ENCODE measurements at places on chromosomes 6 and 20.

GRCh38 chr20:55513954-55514353 lies 491.4 kb downstream of the CBLN4 start:
- DNase-seq, result no peak

- no peak for DNase-seq
These were observed 519.2 kb upstream of the NOX3 start for GRCh38 chr6:155974811-155975323.

- no peak for DNase-seq
These were observed 10.7 kb downstream of the TRERF1 start for GRCh38 chr6:42440778-42441696.

GRCh38 chr6:78580923-78581322 lies 286.4 kb upstream of the IRAK1BP1 start:
- DNase-seq, result no peak

- no peak for DNase-seq
These were observed 6.2 kb upstream of the SNAI1 start for GRCh38 chr20:49976542-49976941.

GRCh38 chr6:29764422-29765196 lies 41.4 kb downstream of the HLA-F start:
- DNase-seq, result no peak

GRCh38 chr6:142395768-142396231 lies 94.0 kb downstream of the ADGRG6 start:
- no peak for DNase-seq

GRCh38 chr6:129206821-129207220 lies 323.9 kb downstream of the LAMA2 start:
- DNase-seq, result no peak

DNA sequence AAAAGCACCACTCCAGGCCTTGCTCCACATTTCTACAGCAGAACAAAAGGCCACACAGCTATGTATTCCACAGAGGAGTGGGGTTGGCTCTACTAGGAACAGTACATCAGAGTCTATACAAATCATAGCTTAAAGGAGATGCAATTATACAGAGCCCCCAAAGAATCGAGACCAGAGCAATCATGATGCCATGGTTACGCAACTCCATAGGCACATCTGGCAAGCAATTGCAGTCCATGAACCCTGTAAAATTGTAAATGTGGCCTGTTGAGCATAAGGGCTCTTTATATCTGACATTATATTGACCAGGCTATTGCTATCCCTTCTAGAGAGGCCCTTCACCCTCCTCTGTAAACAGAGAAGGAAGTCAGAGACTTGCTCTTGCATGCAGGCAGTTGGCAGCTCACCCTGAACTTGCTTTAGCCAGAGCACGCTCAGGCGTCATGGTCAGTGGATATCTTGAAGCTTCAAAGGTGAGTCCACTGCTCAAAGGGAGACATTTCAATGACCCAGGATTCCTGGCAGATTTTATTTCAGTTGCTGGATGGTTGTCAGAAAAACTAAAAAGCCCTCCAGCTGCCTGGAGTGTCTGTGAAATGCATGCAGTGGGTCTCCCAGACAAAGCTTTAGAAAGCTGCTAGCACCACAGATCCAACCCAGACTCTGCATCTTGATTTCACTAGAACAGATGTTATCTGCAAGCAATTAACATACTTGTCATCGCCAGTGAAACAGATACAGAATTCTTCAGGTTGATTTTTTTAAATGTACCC lies 357.2 kb downstream of the CENPW start:
- no peak for DNase-seq

DNA sequence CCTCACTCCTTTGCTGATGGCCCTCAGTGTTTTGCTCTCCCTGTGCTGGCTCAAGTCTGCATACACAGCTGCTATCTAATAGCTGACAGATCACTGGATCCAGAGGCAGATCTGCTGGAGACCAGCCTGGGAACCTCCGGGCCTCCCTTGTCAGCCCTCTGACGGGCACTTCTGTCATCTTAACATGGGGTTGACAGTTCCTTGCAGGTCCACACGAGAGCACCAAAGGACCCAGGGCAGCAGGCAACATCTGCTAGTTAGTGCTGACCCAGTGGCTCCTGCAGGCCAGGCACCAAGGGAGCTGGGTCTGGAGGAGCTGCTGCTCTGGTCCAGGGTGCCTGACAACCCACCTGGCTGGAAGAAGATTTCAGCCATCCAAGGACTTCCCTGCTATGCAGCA lies 208.1 kb downstream of the UST start:
- DNase-seq, result no peak

DNA sequence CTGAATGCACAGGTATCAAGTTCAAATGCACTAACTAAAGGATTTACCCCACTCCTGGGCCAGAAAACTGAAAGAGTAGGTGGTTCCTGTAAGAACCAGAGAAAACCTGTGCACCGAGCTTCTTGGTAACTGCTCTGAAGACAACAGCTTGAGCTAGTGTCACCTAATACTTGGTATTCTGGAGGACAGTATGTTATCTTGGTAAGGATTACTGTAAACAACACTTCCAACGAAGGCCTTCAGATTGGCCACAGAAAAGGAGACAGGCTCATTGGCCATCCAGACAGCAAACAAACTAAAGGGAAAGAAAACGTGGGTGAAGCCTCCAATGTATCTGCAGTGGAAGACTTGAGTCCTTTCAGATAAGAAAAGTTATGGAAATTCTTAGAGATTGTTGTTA lies 61.5 kb downstream of the GMPR start:
- no peak for DNase-seq

GRCh38 chr20:1652960-1653359 lies 4.6 kb downstream of the SIRPG start:
- DNase-seq, result no peak

- DNase-seq, result no peak
These were observed 951.6 kb downstream of the TFAP2A start for GRCh38 chr6:9463311-9463710.

DNA sequence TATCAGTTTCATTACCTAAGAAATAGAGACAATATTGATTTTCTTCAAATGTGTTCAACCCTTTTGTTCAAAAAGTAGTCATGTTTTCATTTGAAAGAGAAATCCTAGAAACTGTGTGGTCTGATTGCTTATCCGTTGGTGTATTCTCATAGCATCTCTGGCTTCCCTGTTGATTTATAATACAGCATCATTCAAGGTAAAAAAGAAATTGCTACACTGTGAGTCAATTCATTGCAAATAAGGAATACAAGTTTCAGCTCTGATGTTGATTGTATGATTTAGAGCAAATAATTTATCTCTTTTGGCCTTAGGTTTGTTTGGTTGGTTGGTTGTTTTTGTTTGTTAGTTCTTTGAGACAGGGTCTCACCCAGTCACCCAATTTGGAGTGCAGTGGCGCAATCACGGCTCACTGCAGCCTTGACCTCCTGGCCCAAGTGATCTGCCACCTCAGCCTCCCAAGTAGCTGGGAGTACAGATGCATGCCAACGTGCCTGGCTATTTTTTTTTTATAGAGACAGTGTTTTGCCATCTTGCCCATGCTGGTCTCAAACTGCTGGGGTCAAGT lies 185.5 kb upstream of the TNFAIP3 start:
- no peak for DNase-seq

DNA sequence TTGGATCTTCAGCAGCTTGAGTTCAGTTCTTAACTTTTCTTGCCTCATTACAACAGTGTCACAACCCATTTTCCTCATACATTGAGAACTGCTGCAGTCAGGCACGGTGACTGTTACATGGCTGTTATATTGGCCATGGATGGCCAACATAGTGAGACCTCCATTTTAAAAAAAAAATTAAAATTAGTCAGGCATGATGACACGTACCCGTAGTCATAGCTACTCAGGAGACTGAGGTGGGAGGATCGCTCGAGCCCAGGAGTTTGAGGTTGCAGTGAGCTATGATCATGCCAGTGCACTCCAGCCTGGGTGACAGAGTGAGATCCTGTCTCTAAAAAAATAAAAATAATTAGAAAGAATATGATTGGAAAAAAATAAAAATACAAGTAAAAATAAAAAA lies 9.9 kb upstream of the MMP24 start:
- DNase-seq, result no peak

DNA sequence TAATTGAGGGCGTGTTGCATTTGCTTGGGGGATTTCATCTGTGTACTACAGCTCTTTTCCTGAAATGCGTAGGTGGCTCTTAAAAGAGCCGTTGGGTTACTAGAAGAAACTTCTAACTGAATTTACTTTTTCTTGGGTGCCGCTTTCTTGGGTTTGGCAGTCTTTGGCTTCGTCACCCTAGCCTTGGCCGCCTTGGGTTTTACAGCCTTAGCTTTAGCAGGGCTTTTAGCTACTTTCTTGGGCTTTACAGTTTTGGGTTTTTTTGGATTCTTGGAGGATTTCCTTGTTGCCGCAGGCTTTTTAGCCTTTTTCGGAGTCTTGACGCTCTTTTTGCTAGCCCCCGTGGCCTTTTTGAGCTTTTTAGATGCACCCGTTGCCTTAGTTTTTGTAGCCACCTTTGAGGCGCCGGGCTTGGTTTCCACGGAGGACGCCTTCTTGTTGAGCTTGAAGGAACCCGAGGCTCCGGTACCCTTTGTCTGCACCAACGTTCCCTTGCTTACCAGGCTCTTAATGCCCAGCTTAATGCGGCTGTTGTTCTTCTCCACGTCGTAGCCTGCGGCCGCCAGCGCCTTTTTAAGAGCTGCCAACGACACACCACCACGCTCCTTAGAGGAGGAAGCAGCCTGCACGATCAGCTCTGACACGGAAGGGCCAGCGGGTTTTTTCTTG lies 54.5 kb downstream of the TRIM38 start:
- no peak for DNase-seq

GRCh38 chr20:46123482-46124245 lies 5.5 kb downstream of the CD40 start:
- no peak for DNase-seq

- no peak for DNase-seq
These were observed 35.1 kb downstream of the SNRNP48 start for GRCh38 chr6:7624796-7625710.

GRCh38 chr6:143406673-143407072 lies 43.8 kb downstream of the ADAT2 start:
- no peak for DNase-seq

DNA sequence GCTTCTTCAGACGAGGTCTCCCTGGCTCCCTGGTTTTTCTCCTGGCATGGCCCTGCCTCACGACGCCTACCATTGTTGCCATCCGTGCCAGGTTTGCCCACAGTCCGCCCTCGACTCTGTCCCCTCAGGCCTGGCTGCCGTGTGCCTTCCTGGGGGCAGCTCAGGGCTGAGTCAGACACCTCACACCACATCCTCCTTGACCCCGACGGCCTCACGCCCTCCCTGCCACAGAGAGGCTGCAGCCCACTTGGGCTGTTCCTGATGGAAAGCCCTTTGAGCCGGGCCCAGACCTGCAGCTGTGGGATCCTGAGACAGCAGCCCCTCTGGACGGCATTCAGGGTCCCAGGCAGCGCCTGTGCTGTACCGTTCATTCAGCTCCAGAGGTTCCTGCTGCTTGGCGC lies 108.3 kb downstream of the PSMB1 start:
- DNase-seq, result no peak

DNA sequence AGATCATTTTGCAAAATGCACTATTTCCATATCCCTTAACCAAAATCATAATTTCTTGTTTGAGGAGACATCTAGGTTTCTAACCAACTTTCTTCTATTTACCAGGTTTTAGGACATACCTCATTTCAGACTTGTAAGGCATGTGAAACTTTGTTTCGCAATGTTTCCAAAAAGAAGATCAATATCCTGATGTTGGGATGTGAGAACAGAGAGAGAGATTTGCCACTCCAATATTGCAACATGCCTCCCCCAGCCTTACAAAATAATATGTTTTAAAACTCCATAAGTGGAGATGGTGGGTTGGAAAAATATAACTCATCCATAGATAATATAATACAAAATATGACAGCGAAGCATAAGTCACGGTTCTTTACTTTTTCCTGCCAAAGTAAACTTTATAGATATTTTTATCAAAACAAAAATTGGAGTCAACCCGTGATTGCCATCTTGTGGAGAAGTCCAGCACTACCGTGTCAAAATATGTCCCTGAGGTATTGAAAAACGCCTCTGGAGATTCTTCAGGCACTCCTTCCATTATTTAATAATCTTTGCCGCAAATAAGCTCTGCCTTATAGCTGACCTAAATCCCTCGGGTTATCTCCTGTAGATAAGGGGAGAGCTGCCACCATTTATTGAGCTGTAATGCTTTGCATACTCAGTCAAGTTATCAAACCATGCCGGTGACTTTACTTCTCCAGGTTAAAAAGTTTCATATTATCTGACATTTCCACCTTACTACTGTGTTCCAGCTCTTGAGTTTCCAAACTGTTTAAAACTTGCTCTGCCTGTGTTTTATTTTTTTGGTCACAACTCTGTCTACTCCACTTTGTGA lies 534.2 kb downstream of the HACE1 start:
- DNase-seq, result no peak

DNA sequence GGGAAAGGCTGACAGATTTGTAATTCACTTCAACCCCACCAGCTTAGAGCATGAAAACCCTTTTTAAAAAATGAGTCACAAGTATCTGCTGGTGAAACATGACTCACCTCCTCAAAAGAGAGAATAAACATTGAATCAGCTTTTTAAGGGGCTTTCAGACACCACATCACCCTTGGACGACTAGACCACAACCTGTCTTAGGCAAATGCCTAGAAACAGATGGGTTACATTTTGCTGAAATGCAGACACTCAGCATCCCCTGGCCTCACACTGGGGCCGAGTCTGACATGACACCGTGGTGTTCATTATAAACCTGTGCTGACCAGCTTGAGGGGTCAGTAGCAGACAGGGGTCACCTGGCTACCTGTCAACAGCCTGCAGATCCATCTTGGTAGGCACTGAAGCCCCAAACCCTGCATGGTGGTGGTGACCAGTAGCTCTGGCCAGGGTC lies 175.3 kb upstream of the CST7 start:
- DNase-seq, result no peak

DNA sequence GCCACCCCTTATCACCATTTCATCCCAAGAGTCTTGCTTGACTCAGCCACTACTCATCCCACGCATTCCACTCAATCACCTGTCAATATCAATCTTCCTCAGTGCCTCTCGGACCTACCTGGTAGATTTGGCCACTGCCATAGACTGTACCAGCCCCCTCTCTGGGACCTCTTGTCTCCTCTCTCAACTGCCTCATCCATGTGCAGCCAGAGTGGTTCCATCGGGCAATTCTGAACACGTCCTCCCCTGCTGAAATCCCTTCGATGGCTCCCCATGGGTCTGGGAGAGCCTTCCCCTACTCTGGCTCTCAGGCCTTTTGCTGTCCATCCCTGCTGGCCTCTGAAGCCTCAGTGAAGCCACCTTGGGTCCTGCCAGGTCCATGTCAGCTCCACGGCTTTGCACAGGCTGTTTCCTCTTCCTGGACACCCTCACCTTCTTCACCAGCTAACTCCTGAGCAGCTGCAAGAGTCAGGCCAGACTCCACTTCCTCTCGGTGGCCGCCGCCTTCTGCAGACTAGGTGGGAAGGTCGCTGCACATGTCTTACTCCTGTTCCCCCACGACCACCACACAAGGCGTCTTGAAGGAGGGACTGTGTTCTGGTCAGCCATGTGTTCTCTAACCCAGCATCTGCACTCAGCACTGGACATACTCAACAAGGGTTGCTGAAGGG lies 120.4 kb downstream of the TOX2 start:
- no peak for DNase-seq
